ENCODE measurements at places on chromosomes 6 and 20. TPM values are rescaled to one million over a fixed set of nuclear protein-coding genes. Genes with fewer than 3 reads are reported as not detected.

DNA sequence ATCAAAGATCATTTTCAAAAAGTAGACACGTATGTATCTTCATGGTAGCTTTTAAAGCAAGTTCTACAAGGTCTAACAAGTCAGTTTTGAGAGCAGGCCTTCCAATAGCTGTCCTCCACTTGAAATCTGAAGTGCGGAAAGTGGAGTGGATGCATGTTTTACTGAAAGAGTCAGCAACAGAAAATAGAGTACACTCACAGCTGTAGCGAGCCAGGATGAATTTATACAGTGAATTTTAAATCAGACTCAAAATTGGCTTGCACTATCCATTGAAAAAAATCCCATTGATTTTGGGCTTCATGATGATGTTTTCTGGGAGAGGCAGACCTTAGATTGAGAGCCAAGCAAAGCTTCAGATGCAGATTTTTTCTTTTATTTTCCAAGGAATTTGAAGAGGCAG is 80.6 kb downstream of the GJA10 start:
- no peak for DNase-seq

DNA sequence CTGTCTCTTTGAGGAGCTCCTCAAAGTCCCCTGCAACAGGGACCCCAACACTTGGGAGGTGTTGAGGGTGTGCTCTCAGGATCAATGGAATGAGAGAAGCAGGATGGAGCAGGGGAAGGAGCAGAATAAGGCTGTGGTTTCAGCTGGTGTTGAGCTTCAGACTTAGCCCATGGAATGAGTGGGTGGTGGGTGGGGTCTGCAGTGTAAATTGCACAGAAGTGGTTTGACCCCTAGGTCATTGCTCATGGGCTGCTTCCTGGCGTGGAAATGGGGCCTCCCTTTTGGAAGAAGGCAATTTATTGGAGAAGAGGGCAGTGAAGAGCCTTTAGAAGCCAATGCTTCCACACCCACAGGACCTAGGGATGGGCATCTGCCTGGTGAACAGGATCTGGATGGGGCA is 37.0 kb upstream of the KCNG1 start:
- DNase-seq: peak; percentile 32

DNA sequence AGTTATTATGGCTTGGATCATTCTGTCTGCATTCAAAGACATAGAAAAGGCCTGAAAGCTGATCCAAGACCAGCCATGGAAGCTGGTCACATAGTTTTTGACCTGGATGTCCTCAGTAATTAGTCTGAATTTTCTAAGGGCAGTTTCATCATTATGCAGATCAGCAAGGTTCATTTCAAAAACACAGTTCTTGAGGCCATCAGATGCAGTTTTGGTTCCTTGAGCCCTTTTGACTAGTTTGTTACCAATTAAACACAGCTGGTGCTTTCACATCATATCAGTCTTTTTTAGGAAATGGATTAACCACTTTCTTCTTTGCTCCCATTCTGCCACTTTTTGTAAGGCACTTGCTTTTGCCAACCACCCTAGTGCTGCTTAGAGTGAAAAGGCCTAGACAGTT is 129.4 kb downstream of the NCOA3 start:
- no peak for DNase-seq

DNA sequence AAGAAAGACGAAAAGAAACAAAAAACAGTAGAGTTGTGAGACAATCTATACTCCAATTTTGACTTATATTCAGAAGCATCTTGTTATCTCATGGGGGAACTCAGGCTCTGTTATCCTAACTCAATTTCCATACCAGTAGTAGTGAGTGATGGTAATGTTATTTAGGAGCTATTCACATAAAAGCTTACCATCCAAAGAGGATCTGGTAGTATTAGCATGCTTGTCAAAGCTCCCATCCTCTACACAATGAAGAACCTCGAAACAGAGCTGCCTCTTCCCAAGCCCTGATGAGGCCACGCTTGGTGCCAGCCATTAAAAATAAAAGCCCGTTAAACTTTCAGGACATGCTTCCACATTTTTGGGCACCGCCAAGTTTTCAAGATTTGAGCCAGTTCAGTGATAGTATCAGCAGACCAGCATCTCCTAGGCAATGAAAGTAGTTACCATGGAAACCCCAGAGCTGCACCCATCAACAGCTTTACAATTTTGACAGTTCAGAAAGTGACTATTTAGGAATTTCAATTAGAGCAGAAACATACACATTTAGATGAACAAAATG is 173.3 kb downstream of the CD83 start:
- no peak for DNase-seq

DNA sequence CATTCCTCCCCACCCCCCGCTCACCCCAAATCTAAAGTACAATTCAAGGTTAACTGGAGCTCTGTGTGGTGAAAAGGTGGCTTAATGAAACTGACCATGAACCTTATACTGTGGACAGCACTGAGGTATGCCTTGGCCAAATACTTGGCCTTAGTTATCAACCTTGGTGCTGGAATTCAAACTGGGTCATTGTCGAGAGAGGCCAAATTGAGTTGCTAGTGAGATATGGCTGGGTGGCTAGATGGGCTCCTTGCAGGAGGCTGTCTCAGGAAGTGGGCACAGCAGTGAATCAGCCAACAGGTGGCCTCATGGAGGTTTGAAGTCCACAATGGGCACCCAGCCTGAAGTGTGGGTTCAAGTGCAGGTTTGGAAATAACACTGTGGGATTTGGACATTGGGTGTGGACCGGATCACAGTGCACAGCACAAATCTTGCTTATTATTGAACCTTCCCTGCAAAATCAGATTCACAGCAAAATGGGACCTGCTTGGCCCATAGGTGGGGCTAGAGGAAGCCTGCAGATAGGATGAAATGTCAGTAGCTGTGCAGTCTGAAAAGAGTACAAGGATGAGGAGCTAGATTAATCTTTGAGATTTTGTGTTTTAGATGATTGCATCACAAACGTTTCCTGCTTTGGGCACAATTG is 5.6 kb upstream of the BTBD3 start:
- DNase-seq: no peak

- DNase-seq: no peak
Measured at GRCh38 chr20:8470156-8470555, 338.1 kb downstream of the PLCB1 start.

DNA sequence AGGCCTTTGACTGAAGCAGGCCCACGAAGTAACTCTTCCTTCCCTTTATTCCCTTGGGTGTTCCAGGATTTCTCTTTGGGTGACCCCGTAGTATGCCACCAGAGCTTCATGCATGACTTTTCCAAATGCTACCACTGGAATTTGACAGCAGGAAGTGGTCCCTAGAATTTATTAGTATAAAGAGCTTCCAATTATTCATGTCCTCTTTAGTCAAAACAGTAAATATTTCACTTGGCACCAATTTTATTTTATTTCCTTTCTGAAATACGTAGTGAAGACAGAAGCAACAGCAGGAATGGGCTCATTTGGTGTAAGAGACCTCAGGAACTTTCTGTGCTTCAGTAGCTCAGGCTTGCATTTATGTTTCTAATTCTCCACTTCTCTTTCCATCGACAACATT is 151.3 kb downstream of the LCA5 start:
- DNase-seq: peak; percentile 30

DNA sequence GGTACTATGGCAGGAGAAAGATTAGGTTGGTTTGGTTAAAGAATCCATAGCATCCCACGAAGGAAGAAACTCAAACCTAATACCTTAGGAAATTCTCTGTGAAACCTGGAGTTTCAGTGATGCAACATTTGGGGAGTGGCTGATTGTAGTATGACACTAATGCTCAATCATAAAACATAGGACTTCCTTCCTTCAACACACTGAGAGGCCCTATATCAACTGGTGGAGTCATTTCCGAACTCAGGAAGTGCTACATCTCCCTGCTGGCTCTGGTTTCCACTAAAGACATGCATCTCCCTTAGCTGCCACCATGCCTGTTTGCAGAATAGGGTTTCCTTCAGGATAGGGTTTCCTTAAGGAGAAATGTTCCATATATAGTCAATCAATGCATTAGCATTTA is 5.2 kb upstream of the MANEA start:
- no peak for DNase-seq

DNA sequence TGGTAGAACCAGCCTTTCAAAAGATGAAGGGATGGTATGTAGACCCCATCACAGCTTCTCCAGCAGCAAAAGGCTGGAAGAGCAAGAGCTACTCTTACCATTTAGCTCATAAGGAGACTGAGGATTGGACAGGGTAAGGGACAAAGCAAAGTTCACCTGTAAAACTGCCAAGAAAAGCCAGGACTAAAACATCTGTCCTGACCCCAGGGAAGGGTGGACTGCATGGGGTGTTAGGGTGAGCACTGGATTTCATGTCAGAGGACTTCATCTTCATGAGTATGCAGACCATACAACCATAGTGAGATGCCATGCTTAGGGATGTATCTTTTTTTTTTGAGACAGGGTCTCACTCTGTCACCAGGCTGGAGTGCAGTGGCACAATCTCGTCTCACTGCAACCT is 19.3 kb downstream of the AHCY start:
- no peak for DNase-seq

DNA sequence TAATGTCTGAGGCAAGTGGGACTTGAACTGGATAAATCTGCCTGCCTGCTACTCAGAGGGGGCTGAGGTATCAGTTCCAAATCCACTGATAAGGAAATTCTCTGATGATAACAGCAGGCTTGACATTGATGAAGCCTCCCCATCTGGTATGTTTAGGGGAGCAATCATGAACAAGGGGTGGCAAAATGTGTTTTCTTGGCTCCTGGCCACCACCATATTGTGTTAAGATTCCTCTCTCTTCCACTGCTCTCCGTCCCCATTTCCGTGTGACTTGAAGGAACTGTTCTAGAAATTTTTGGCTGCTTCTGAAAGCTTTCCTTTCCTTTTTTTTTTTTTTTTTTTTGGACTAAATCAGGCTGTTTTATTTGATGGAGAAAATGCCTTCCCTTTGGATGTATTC is 335.3 kb upstream of the NRSN1 start:
- DNase-seq: no peak

GRCh38 chr6:155449450-155450239 is 6.0 kb downstream of the NOX3 start:
- no peak for DNase-seq

- no peak for DNase-seq
Measured at GRCh38 chr20:45467861-45468260, 1.7 kb upstream of the WFDC2 start.

- DNase-seq: no peak
Measured at GRCh38 chr6:66307490-66307889, 600.5 kb upstream of the EYS start.

DNA sequence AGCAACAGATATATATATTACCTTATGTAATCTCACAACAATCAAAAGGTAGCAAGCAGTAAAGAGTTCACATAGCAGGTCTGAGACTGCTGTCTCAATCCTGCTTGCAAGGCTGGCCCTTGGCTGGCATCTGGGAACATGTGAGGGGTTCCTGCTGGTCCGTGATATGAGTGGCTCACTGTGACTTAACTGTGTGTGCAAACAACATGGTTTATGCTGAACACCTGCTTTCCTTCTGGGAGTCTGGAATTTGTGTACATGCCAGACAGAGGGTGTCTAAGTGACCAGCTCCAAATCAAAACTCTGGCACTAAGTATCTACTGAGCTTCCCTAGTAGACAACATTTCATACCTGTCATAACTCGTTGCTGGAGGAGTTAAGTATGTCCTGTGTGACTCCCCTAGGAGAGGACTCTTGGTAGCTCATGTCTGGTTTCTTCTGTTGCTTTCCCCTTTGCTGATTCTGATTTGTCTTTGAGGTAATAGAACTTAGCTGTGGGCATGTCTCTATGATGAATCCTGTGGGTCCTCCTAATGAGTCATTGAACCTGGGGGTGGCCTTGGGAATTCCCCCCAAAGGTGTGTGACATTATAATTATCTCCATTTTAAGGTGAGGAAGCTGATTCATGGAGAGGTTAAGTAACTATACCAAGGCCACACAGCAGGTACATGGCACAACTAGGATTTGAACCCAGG is 131.6 kb upstream of the NEDD9 start:
- peak; percentile 81 for DNase-seq

DNA sequence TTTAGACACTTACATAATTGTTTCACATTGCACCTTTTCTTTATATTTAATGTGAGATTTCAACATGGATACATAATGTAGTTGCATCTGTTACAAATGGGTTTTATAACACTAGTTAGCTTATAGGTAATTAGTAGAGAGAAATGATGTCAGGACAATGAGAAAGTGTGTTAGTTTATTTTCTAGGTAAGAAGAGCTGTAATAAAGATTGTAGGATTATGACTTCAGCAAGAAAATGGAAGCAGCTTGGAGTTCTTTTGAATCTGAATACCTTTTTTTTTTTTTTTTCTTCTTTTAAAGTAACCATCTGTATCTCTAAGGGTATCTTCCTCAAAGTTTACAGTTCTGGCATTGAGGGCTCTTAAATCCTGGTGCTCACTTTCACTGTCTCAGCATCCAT is 35.3 kb downstream of the CD2AP start:
- DNase-seq: peak; percentile 23

DNA sequence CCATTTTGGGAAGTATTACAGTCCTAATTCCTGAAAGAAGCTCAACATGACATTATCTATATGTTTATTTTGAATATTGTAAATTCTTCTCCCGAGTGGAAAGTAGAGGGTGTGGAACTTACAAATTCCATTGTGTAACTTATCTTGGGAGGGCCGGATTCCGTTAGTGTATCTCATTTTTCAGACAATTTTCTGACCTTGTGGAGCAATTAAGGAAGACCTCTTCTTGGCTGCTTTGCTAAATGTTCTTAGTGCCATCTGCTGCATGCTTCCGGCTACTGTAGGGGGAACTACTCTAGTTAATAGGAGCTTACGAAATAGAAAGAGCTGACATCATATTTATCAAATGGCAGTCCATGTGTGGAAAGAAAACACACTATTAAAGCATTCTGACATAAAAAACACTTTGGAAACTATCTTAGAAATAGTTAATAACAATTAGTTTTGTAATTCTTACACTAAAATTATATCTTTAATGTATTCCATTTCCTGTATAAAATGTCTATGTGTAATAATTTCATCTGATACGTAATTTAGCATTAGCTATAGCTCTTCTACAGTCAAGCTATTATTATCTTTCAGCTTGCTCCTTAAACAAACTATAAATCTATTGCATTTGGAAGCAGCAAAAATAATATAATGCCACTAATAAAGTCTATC is 41.5 kb upstream of the KCNQ5 start:
- DNase-seq: peak; percentile 41

- no peak for DNase-seq
Measured at GRCh38 chr20:57986666-57987065, 241.8 kb downstream of the ANKRD60 start.

DNA sequence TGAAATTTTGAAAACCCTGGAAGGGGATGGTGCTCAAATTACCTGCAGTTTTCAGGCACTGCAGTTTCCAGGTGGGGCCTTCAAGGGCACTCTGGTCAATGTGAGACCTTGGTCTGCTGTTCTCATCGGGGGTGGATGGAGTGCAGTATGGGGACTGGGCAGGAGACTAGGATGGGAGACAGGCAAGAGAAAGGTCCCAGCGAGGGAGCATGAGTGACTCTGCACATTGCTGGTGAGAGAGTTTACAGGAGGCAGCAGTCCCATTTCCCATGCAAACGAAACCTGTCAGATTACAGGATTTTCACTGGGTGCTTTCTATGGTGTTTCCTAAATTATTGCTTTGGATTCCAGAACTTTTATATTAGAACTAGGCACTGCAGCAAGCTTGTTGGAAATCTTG is 73.5 kb upstream of the DTNBP1 start:
- no peak for DNase-seq

The VEGFA gene
- total RNA-seq: 249 TPM

The WASF1 gene
- 22.8 TPM for total RNA-seq

The GRM4 gene
- 0.05 TPM for total RNA-seq
